Left lung (tissue), 14 donors: ENCODE measurements at places on chromosomes 12 and 14. TPM values are rescaled to one million over a fixed set of nuclear protein-coding genes. Genes with fewer than 3 reads are reported as not detected.

Gene NGB
- total RNA-seq, result not detected

Gene TAS2R30
- total RNA-seq, result 1.9 TPM

Gene ATXN7L3B
- total RNA-seq, result 27.1 TPM

Gene IFNG-AS1
- total RNA-seq, result 0.23 TPM

Gene SIX6
- total RNA-seq, result not detected

Gene KRT7
- total RNA-seq, result 1,945 TPM

Gene PAH
- not detected for total RNA-seq

Gene TOMM20L
- total RNA-seq, result not detected

Gene SAMD15
- 2.2 TPM for total RNA-seq

Gene KCTD10
- 68.2 TPM for total RNA-seq

Gene COCH
- total RNA-seq, result 0.70 TPM

Gene IL31
- not detected for total RNA-seq

Gene HOXC12
- not detected for total RNA-seq

Gene IL22
- total RNA-seq, result not detected

Gene KRT8
- 1,126 TPM for total RNA-seq

Gene HOXC5
- total RNA-seq, result 0.32 TPM

Gene TPPP2
- not detected for total RNA-seq

Gene KCNJ8
- total RNA-seq, result 20.8 TPM

Gene TDG
- total RNA-seq, result 20.5 TPM

Gene ZNF641
- total RNA-seq, result 20.8 TPM

Gene RAD51B
- 18.3 TPM for total RNA-seq

Gene RFX4
- total RNA-seq, result not detected

Gene TAS2R8
- total RNA-seq, result not detected

Gene LAG3
- 0.79 TPM for total RNA-seq

Gene NXPH4
- 1.0 TPM for total RNA-seq

Gene MIP
- not detected for total RNA-seq

Gene DTX1
- total RNA-seq, result 0.70 TPM

Gene ASB2
- total RNA-seq, result 3.2 TPM

Gene STAB2
- 2.7 TPM for total RNA-seq

Gene C12orf50
- not detected for total RNA-seq

Gene FGF23
- total RNA-seq, result not detected

Gene TAS2R9
- total RNA-seq, result not detected

Gene OSBPL8
- 100 TPM for total RNA-seq

Gene ART4
- 3.1 TPM for total RNA-seq

Gene SLC6A13
- total RNA-seq, result 2.8 TPM

Gene CPNE6
- not detected for total RNA-seq

Gene DIO2
- 7.5 TPM for total RNA-seq

Gene TMEM52B
- 1.9 TPM for total RNA-seq

Gene TC2N
- total RNA-seq, result 43.6 TPM

Gene SMCO2
- total RNA-seq, result 0.52 TPM

Gene AQP6
- total RNA-seq, result not detected

Gene NOS1
- total RNA-seq, result 1.8 TPM

Gene RPS6KA5
- total RNA-seq, result 4.2 TPM

Gene GNG2
- 24.3 TPM for total RNA-seq

Gene RIMBP2
- total RNA-seq, result 0.42 TPM

Gene KCNC2
- not detected for total RNA-seq

Gene PTCSC3
- 2.9 TPM for total RNA-seq

Gene TSPAN31
- 33.5 TPM for total RNA-seq
